Hematopoietic multipotent progenitor cell treated with erythropoietin and hydrocortisone succinate and interleukin-3 and kit ligand, for 15 days (in vitro differentiated cells): ENCODE measurements at places on chromosomes 2 and 18.

GRCh38 chr2:45640576-45640975 lies 10.9 kb upstream of the PRKCE start:
- no peak for DNase-seq

DNA sequence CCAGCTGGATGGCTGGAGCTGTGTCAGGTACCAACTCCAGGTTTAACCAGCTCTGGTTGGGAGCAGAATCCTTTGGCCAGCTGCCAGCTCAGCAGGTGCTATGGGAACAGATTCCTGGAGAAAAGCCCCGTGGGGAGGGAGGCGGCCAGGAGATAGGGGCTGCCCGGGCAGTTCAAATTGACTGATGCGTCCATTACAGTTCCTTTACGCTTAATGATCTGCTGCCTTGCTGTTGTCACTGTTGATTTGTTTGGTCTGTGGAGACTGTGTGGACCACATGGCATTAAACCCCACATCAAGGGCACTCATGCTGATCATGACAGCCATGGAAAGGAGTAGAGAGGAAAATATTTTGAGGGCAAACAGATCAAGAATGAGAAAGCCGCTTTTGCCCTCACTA lies 200.0 kb downstream of the TSN start:
- DNase-seq, result no peak

DNA sequence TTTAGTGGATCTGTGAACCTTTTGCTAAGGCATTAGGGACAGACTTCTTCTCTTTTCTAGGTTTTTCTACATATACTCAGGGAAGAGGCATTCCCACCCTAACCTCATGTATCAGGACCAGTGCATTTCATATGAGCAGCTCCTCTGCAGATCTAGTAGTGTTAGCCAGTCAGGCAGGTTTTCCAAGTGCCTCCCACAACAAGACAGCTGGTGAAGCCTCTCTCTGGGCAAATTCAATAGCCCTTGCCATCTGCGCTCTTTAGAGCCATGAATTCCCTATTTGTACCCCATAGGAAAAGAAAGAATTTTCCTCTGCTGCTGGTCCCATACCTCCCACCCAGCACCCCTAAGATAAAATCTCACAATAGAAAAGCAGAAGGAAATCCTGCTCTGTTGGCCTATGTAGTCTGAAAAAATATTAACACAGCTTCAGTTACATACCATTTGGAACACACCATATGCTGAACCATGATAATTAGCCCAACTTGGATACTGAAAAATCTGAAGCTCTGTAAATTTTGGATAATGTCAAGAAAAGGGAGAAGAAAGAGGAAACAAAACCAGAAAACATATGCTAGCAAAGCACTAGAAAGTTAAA lies 1354.6 kb upstream of the NRXN1 start:
- DNase-seq, result no peak

DNA sequence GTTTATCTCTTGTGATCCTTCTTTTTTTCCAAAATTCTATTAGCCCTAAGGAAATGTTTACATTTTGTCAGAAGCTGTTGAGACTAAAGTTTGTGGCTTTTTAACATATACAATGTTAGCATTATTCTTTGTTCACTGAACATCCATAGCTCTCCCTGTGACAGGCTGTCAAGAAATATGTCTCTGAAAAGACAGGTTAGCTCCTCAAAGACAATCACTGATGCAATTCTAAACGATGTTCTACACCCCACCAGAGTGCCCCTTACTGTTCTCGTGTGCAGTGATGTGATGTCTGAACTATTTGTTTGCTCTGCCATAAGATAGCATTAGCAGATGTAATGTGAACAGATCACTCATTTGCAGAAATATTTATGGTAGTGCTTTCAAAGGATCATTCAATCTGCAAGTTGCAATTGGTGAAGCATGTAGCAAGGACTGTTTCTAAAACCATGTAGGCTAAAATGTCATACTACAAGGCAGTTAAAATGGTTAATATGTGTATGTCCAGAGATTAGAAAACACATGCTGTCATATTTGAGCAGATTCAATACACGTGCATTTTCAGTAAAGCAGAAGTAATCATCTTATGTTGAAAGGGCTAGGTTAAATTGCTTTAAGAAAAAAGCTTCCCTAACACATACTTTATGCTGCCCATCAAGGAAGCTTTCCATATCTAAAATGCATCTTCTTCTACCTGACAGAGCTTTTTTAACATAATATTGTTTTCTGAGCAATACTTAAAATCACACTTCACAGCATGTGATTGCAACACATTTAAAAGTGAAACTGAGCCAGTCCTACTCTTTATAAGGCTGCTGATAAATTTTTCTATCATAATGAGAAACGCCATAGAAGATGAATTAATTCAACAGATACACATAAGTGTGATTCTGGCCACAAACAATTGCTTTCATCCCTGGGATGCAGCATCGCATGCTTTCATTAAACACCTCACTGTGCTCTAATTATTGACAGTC lies 285.7 kb upstream of the UBE2E3 start:
- DNase-seq, result no peak

DNA sequence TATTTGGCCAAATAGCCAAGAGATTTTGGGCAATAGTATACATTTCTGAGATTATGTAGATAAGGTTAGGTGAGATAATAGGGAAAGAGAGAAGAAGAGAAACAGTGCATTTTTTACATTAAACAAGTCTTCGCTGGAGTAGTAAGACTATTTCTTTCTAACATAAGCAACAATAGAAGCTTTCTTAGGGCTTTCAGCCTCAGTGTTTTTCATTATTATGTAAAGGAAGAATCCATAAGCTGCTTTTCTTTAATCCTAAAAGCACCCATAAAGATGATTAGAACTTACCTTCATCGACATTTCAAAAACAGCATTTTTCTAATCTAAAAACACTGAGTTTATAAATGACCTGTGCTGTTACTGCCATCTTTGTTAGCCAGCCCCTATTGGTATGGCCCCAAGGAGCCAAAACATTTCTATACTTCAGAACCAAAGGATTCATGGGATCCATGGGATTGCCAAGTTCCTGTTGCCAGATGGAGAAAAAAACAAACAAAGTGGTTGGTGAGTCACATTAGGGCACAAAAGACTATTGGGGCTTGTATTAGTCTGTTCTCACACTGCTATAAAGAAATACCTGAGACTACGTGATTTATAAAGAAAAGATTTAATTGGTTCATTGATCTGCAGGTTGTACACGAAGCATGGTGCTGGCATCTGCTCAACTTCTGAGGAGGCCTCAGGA lies 88.2 kb downstream of the SCG2 start:
- DNase-seq, result no peak

- DNase-seq, result no peak
Measured at GRCh38 chr18:13067124-13067523, 76.0 kb downstream of the CEP192 start.
